Activated CD4-positive, alpha-beta T cell treated with anti-CD3 and anti-CD28 coated beads for 1 hour (primary cell): ENCODE measurements at places on chromosomes 4 and X.

- no peak for DNase-seq
These were observed 572 bp downstream of the EXOSC9 start for GRCh38 chr4:121801715-121802075.

DNA sequence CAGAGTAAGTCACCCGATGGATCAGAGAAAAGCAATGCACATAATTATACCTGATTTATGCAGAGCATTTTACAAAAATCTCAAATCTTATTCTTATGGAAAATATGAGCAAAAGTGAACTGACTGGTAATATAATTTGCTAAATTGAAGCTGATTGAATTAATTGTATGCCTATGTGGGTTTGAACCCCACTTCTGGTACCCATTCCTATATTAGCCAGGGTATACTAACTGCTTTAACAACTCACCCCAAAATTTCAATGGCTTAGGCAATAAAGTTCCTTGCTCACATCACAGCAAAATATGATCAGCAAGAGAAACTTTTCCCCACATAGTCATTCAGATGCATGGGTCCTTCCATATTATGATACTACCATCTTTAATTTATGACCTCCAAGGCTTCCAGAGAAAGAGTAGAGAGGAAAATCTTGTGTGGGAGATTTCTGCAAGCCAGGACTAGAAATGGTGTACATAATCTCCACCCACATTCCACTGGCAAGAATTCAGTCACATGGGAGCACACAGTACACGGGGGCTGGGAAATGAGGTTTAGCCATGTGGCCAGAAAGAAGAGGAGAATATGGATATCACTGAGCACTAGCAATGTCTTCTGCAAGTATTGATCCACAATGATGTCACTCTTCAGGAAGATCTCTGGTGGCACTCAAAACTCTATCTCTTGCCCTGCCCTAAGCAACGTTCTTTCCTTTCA, 640.7 kb downstream of the BCOR start:
- DNase-seq, result no peak

GRCh38 chr4:141643557-141643956, 7.2 kb downstream of the IL15 start:
- DNase-seq, result no peak

GRCh38 chr4:128349921-128350320, 62.3 kb upstream of the PGRMC2 start:
- no peak for DNase-seq

GRCh38 chrX:27966492-27966891, 14.8 kb downstream of the DCAF8L1 start:
- DNase-seq, result no peak

- no peak for DNase-seq
These were observed 271.0 kb downstream of the STK32B start for GRCh38 chr4:5322321-5322720.

DNA sequence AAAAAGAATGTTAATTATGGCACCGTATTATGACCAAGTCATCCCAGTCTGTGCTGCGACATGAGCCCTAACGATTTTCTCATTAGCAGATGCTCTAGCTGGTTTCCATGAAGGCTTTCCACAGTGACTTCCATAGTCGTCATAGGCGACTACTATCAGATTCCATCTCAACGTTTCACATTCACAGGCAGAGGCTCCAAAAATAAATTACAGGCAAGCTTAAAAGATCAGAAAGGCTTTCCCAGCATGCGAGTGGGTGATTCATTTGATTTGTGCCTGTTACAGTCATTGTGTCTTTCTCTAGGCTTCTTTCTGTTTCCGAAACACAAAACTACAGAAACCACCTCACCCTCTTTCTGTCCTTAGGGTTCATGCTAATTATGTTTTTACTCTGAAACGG, 43.2 kb downstream of the PALLD start:
- DNase-seq, result no peak

- DNase-seq, result no peak
These were observed 144.2 kb upstream of the RAPGEF2 start for GRCh38 chr4:158958489-158959270.

DNA sequence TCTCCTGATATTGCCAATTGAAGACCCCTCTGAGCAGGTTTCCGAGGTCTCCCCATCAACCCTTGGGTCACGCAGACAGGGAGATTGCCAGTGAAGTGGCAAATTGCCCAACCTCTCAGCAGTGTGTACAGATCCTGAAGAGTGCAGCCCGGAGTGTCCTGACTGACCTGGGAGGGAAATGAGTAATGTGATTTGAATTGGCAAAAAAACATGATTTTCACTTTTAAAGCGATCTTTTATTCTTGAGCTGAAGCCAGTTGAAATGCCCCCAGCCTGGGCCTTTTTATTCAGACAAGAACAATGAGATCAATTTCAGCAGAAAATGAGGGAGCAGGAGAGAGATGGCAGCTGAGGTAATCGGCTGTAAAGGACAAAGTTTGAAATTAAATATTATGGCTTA, 401.8 kb downstream of the RAPGEF2 start:
- DNase-seq, result no peak
